ENCODE measurements at places on chromosomes 3 and 15.

GRCh38 chr3:122977746-122978466, 49.7 kb downstream of the SEMA5B start:
- DNase-seq = peak; percentile 4

DNA sequence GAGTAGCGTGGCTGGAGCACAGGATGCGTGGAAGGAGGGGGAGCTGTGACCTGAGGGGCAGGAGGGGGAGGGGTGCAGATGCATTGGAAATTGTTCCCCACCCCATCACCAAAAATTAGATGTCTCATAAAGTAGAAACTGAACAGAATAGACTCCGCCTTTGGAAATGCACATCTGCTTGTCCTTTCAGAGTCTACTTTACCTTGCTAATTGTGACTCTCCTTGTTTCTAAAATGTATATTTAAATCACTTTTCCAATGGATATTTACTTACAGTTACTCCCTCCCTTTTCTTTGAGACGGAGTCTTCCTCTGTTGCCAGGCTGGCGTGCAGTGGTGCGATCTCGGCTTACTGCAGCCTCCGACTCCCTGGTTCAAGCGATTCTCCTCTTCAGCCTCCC, 30.6 kb downstream of the SPG21 start:
- no peak for DNase-seq

DNA sequence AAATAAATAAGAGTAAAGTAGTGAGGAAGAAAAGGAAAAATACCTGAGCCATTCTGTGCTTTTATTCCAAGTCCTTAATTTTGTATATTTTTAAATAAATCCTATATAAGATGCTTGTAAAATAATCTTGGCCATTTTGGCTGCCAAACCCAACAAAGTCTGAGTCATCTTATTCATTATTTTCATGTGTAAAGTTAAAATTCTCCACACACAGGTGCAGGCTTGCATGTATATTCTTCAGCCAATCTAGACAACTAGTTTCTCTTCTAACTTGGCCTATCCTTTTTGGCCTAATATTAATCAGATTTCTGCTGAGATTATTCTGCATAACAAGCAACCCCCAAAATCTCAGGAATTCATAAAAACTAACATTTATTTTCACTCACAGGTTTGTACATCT, 189.8 kb upstream of the ATP11B start:
- DNase-seq = no peak

DNA sequence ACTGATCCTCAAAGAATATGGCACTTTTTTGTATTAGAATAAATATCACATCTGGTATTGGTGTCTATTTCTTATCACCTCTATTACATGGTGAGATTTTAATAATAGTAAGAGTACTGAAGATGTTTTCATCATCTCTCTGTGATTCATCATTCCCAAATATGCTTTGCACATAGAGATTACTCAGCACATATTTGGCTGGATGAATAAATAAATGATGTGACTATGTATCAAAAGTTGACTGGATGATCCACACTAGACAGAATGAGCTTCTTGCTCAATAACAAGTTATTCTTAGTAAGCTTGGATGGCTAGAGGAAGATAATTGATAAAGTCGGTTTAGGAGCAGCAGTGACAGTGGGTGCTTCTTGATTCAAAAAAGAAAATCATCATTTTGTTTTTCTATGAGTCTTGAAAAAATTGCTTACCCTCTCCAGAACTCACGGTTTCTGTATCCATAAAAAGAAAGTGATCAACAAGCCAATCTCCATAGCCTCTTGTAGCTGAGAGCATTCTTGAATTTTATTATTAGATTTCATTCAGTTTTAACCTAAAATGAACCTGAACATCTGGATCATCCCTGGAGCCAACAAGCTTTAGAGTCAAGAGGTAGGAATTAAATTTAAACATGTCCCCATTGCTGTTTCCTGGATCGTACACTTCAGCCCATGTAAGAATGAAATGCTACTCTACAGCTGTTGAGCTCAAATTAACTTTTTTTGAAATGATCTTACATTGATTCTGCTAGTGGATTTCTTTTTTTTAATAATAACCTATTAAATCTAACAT, 104.8 kb upstream of the OSTN start:
- peak; percentile 5 for DNase-seq

- no peak for DNase-seq
These were observed 585 bp upstream of the MKRN2 start for GRCh38 chr3:12556314-12556689.

- DNase-seq = no peak
These were observed 744 bp upstream of the ALDH1A2 start for GRCh38 chr15:58066042-58066867.

DNA sequence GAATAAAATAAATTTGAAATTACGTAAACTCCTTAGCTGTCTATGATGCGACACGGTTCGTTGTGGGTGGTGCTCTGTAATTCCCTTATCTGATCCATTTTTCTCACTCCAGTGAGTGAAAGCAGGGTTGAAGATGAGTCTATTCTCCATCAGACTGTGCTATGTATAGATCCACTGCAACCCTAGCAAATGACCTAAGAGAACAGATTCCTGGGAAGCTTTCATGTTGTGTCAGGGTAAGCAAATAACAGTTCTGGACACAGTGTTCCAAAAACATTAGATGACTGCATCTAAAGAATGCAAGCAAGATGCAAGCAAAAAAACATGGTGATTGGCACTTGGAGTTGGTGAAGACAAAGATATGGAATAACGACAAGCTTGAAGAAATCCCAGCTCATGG, 239.3 kb downstream of the SLC9A9 start:
- peak; percentile 73 for DNase-seq

DNA sequence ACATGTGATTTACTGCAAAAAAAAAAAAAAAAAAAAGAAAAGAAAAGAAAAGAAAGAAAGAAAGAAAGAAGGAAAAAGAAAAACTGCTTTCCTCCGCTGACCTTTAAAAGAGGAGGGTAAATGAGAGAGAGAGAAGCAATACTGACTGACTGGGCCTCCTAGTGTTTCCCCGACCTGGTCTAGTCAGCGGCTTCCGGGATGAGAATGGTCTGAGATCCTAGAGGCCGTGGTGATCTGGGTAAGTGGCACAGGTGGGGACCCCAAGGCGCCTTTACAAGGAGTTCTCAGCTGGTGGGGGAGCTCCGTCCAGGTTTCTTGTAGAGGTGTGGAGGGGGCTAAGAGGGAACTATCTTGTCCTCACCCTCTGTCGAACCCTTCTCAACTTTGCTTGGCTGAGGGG, 223.1 kb downstream of the MEIS2 start:
- DNase-seq = no peak

- DNase-seq = no peak
These were observed 276.4 kb downstream of the EPHB1 start for GRCh38 chr3:135071483-135071882.

DNA sequence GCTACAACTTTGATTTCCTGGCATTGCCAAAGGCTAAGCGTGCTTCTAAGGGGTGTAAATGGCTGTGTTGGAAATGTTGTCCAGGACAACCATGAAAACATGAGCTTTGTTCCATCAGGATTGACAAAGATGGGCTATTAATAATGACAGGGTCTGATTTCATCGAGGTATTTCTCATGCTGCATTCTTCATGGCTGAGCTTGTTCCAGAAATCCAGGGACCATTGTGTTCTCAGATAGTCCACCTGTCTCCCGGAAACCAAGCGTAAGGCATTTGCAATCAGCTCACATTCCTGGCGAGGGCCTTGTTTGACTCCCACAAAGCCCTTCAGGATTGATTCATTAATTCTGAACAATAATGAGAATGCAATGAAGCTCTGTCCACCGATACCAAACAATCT, 111.3 kb downstream of the CD47 start:
- DNase-seq = no peak

DNA sequence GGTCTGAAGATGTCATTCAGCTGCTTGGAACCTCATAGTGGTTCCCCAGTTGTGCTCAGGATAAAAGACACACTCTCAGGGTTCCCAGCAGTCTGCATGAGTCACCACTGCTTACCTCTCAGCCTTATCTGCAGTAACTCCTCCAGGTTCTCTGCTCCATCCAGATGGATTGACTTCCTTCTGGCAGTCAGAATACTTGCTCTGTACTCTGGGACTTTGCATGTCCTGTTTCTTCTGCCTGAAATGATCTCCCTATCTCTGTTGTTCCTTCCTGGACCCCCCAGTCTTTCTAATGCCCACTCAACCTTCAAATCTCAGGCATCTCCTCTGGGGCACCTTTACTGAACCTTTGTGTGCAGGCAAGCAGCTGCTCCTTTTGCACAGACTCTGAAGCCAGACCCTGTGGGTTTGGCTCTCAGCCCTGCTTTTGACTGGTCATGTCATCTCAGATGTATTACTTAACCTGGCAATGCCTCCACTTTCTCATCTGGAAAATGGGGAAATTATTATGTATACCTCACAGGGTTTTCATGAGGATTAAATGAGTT, 38.4 kb downstream of the ITPR1 start:
- DNase-seq = no peak

GRCh38 chr15:68821841-68822381, 1.2 kb upstream of the ANP32A start:
- DNase-seq = no peak

- no peak for DNase-seq
These were observed 216.5 kb downstream of the ZBBX start for GRCh38 chr3:167163580-167163979.

DNA sequence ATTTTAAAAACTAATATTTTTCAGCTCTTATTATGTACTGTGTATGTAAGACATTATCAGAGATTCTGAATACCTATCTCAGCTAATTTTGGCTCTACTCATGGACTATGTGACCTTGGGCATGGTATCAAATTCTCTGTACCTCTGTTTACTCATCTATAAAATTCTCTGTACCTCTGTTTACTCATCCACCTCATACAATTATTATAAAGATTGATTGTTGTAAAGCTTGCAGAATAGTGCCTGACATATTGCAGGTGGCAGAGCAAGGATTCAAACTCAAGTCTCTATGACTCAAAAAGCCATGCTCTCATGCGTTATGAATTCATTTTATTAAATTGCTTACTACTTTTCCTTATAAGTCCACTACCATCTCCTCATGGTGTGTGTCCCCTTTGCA, 151.9 kb upstream of the ARL6 start:
- no peak for DNase-seq
